NCI-H526 treated with DMSO at 0.1 percent for 48 hours (cell line): ENCODE measurements at places on chromosomes 4 and X.
A peak's percentile ranks its signal among the peaks of the same experiment; 100 is the strongest.

DNA sequence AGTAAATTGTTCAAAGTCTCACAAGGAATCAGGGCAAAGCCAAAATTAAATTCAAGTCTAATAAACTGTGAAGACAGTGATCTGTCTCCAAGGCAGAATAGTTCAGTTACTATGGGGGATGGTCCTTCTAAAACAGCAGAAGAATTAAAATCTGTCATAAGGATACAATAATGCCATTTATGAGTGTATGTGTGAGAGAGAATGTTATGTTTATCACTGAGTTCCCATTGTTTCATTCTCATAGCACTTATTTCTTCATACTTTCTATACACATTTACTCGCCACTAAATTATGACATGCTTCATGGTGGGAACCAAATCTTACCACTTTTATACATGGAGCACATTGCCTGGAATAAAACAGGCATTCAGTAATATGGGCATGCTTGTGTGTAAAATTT lies 102.5 kb downstream of the AMMECR1 start:
- DNase-seq = no peak

DNA sequence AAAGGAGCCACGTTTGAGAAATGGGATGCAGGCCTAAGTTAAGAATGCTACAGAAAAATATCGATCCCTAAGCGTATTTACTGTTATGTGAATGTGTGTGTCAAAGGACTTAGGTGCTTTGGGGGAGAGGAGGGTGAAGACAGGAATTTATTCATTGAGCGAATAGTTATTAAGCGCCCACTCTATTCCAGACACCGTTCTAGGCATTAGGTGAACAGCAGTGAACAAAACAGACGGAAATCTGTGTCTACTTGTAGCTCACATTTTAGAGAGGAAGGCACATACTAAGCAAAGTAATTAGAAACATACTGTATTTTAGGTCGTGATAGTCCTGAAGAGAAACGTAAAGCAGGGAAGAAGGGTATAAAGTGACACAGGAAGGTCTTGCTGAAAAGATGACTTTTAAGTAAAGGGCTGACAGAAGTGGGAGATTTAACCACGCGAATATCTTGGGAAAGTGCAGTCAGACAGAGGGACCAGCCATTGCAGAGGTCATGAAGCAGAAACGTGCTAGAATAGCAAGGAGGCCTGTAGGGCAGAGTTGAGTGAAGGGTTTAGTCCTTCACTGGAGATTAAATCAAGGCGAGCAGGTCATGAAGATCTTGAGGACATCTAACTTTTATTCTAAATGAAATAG lies 541 bp downstream of the AIMP1 start:
- DNase-seq = no peak

DNA sequence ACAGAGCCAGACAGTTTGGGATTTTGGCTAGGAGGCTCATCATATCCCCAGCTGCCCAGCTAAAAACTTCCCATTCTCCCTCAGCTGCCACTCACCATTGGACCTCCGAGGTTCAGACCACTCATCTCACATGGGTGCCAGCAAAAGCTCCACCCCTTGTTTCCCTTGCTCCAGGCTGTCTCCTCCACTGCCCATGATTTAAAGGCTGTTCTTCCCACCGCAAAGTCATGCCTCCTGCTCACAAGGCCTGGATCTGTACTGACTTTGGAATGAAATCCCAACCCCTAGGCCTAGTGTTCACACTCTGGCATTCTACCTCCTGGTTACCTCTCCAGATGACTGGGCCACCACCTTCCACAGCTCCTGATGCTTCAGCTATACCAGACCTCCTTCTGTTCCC lies 142.2 kb upstream of the EOLA2 start:
- DNase-seq = no peak

DNA sequence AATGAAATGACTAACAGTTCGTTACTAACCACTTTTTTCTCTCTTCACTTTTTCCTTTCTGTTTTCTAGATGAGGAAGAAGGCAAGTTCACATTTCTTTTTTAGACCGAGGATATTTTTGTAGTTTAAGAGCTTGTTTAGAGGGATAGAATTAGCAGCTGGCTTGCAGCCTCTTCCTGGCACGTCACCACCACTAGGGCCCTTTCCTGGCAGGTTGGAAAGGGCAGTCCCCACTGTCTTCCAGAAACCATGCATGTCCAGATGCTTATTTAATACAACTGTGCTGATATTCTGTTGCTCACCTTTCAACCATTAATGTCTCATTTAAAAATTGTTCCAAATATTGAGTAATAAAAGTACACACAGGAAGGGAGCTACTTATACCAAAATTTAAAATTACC lies 209.5 kb upstream of the PACRGL start:
- no peak for DNase-seq

- DNase-seq = no peak
Measured at GRCh38 chr4:155666344-155667221, at the start of gene GUCY1A1. Gene GUCY1A1 (plus strand): TSS chr4:155666848. CDS start chr4:155696868, 30,020 bp downstream.

DNA sequence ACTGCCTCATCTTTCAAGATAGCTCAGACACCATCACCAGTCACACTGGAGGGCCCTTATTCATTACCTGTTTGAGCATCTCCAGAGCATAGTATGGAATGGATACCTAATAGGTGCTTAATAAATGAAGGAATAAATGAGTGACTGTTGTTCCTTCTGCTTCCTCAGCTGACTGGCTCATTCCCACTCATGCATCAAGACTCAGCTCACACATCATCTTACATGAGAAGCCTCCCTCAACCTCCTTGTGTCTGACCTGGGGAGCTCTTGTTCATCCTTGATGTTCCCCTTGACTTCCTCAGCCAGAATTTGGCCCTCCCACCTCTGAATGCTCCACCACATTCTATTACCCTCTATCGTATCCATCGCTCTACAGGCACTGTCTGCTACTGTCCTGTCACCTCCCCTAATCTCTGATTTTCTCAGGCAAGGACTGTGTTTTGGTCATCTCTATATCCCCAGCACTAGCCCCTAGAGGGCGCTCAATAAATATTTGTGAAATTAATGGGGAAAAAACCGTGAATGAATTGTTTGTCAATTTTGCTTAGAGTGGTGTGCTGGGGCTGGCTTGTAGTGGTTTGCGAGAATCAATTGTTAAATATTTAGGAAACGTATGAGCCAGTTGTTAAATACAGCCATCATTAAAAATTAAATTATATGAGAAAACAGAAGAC lies 88.3 kb downstream of the NHSL2 start:
- no peak for DNase-seq

GRCh38 chr4:41611881-41612871 lies 74.2 kb downstream of the LIMCH1 start:
- peak; percentile 87 for DNase-seq

DNA sequence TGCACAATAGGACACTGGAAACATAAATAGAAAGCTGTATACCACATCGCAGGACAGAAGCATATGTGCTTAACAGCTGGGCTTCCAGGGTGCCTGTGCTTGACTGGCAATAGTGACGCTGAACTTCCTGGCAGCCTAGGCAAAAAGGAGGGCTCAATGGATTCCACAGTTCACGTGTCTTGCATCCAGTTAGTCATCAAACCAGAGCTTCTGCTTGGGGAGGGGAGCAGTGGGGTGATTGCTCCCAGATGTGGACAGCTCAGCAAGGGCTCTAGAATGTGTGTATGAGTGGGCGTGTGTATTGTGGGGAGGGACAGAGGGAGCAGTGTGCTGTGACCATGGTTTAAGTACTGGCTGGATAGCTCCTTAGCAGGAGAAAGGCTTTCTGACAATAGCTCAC lies 2.3 kb downstream of the PRRG3 start:
- DNase-seq = no peak

GRCh38 chr4:165779950-165780670 lies 92.9 kb upstream of the TLL1 start:
- no peak for DNase-seq

DNA sequence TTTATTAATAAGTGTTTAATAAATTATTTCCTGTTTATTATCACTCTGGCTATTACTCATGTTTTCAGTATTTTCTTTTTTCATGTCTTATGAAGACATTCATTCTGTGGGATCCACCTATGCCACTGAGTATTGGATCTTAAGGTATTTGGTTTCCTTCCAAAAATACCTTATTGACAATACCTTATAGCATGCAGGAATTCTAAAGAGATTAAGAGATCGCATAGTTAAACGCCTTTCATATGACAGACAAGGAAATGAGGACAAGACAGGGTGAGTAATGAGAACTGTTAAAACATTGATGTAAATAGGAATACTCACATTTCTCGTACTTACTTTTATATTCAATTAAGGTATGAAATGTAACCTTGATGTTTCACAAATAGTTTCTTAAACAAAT lies 38.2 kb upstream of the TMPRSS11B start:
- no peak for DNase-seq

DNA sequence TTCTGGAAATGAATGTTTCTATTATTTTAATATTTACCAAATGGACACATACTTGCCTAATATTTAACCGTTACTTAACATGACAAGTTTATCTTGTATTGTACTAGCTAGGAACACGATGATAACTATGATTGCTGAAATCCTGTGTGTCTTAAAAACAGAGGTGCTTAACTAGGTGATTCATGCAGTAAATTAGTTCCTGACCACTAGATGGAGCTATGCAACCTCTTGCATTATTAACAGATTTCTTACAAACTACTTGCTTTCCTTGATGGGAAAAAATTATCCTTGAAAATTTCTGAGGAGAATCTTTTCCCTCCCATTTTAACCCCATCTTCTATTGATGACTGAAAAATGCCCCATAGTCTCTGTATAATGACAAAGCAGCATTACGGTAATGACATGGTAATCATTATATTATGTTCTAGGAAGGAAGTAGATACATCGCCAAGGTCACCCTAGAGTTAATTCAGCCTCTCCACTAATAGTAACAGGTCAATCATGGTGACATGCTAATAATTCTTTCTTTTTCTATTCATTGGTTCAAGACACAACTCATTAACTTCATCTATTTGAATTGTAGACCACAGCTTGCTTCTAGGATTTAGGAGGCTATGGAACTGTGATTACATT lies 844.2 kb downstream of the RAPGEF2 start:
- DNase-seq = peak; percentile 49

- no peak for DNase-seq
Measured at GRCh38 chrX:115311139-115311538, 21.6 kb downstream of the LUZP4 start.

- no peak for DNase-seq
Measured at GRCh38 chrX:39749728-39750127, 348.0 kb downstream of the BCOR start.

GRCh38 chr4:148477276-148477675 lies 35.1 kb upstream of the NR3C2 start:
- DNase-seq = no peak

- DNase-seq = no peak
Measured at GRCh38 chr4:113404841-113405240, 355.4 kb downstream of the ANK2 start.
